ENCODE measurements at places on chromosomes 12 and 14.
A peak's percentile ranks its signal among the peaks of the same experiment; 100 is the strongest.

- DNase-seq: no peak
These were observed 28.8 kb downstream of the CCDC92 start for GRCh38 chr12:123943816-123944215.

DNA sequence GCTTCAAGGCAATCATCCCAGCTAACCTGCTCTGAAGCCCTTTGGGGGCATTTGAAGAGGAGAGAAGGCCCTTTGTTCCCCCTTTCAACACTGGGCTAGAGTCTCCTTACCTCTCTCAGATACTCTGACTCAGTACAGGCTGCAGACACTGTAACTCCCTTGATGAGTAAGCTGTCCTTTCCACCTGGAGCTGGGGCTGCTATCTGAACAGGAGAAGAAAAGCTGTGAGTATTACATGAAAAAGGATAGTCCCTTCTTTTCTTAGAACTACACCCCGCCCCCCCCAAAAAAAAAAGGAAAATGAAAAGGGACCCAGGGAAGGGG is 186.6 kb upstream of the PLEKHG7 start:
- no peak for DNase-seq

DNA sequence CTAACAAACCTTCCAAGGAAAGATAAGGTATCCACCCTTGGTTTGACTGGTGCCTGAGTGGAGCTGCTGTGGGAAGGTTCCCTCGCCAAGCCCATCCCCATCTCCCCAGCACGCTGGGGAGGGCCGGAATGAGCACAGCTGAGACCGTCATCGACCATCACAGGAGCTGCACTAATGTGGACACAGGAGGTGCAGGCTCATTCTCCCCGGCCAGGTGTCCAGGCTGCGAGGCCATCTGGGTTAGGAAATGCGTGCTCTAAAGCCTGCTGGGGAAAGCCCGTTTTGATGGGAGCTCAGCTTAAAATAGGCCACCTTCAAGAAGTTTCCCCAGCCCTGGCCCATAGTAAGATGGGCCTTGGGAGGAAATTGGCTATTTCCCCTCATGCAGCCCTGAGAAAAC is 35.2 kb upstream of the FOXN3 start:
- no peak for DNase-seq

GRCh38 chr12:26573225-26573909 is 259.6 kb downstream of the ITPR2 start:
- DNase-seq: no peak

DNA sequence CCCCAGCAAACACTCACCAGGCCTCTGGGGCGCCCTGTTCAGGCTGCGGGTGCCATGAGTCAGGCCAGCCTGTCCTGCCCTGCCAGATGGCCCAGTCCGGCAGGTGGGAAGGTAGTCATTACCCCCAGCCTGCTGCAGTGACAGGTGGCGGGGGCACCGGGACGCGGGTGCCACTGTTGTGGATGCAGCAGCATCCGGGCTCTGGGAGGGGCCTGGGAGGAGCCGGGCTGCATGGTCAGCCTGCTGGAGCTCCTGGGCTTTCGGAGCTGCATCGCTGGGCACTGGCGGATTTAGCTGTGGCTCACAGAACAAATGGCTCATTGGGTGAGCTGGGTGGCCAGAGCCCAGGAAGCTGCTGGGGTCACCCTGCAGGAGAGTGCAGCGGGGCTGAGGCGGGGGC is 13.5 kb downstream of the CEP170B start:
- DNase-seq: no peak

DNA sequence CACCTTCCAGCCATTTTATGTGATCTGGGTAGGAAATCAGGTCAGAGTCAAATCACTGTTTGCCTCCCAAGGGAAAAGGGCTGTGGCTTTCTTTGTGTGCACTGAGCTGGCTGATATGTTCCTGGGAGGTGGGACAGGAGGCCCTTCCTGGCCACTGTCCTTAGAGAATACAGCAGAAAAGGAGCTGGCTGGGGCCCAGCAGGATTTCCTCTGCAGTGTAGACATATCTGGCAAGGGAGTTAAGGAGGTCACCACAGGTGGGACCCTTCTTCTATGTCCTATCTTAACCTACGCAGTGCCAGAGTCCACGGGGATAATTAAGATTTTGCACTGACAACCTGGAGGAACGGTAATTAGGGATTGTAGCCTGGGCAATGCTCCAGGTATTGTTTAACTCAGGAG is 145.3 kb downstream of the NTF3 start:
- no peak for DNase-seq

- DNase-seq: no peak
These were observed 201.1 kb upstream of the LRIG3 start for GRCh38 chr12:59121451-59121850.

- no peak for DNase-seq
These were observed 36.3 kb upstream of the NTF3 start for GRCh38 chr12:5395443-5396271.

DNA sequence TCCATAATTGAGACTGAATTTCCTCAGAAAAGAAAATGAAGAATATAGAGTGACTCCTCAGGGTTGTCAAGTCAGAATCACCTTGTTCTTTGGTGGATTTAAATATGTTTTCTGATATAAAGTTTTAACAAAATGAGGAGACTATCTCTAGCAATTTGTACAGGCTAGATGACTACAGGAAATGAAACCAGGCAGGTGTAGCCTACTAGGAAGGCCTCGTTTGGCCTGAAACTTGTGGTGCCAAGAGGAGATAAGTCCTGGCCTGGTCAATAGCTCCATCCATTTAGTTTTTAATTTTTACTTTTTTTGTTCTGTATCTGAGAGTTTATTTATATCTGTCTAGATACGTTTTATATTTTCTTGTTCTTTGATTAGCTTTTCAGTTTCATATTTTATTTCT is 41.5 kb downstream of the SNAPC1 start:
- DNase-seq: no peak

DNA sequence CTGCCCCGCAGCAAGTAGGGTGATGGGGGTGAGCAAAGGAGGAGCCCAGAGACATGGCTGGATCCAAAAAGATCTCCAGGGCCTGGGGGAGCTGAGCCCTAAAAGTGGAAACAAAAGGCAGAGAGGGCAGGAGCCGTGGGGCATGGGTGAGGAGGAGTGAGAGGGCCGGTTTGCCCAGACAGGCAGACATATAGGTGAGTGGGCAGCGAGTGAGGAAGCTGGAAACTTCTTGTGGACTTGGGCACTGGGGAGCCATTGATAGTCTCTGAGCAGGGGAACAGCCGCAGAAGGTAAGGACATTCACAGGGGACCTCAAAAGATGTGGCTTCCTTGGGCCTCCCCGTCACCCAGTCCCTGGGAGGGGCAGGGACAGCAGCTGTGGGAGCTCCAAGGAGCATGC is 16.8 kb upstream of the TMEM119 start:
- DNase-seq: no peak

DNA sequence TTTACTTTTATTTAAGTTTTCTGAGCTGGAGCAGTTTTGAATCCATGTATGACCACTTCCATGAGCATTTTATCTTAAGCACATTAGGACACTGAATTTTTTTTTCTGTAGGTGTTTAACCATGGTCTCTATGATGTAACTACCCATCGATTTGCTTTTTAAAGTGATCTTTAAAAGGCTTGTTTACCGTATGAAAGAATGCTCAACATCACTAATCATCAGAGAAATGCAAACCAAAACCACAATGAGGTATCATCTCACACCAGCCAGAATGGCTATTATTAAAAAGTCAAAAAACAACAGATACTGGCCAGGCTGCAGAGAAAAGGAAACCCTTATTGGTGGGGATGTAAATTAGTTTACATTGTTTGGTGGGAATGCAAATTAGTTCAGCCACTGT is 23.0 kb downstream of the GLRX5 start:
- DNase-seq: no peak

DNA sequence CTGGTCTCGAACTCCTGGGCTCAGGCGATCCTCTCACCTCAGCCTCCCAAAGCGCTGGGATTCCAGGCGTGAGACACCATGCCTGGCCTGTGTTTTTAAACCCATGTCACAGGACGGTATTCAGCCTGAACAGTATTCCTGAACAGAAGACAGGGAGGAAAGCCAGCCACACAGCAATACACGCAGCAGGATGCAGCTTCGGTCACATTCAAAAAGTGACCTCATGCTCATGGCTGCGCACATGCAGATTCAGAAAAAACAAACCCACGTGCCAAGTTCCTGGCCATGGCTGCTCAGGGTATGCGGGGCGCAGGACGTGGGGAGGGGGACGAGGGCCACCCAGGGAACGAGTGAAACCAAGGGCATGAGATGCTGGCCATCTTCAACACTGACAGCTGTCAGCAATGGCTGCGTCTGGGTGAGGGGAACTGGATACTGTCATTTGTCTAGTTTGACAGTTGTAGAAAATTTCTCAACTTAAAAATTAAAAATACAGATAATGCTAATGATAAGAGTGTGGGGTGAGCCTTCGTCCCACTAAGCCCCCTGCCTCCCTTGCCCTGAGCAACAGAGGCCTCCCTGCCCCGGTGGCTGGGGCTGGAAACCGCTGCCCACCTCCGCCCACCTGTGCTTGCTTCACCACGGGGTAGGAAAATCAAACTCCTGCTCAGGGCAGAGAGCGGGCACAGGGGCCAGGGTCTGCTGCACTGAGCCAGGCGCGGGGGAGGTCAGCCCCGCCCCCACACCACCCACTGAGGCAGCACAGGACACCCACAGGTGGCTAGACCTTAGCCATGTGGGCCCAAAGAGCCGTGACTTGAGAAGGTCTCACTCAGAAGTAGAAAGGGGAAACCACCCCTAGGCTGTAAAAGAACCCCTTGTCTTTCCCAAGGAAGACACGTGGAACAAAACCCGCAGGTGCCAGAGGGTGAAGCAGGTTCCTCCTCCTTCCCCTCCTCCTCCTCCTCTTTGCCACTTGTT is 84.2 kb downstream of the SCARB1 start:
- no peak for DNase-seq

- no peak for DNase-seq
These were observed 153.0 kb downstream of the PHETA1 start for GRCh38 chr12:111215881-111216280.

GRCh38 chr14:81127785-81128184 is 93.0 kb downstream of the GTF2A1 start:
- DNase-seq: no peak

GRCh38 chr14:95651028-95651427 is 35.2 kb upstream of the TCL1B start:
- no peak for DNase-seq

- DNase-seq: no peak
These were observed 60.4 kb upstream of the SINHCAF start for GRCh38 chr12:31386364-31386777.

GRCh38 chr12:31588976-31589375 is 2.0 kb downstream of the DENND5B start:
- DNase-seq: no peak

DNA sequence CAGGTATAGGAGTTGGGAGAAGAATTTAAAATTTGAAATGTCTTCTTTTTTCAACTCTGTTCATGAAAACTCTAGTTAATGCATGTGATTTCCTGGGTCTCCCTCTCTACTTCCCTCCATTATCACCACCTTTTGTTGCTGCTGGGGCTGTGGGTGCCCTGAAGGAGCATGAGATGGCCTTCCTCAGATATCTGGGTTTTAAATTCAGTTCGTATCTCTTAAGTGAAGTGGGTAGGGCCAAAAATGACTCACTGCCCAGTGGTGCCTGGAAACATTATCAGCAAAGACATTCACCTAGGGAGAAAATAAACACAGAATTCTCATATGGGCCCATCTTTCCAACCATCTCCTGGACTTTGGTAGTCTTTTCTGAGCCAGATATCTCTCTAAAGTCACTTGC is 234.9 kb upstream of the PLEKHG7 start:
- no peak for DNase-seq

- DNase-seq: peak; percentile 20
These were observed 147.4 kb upstream of the EGLN3 start for GRCh38 chr14:34098045-34098984.

DNA sequence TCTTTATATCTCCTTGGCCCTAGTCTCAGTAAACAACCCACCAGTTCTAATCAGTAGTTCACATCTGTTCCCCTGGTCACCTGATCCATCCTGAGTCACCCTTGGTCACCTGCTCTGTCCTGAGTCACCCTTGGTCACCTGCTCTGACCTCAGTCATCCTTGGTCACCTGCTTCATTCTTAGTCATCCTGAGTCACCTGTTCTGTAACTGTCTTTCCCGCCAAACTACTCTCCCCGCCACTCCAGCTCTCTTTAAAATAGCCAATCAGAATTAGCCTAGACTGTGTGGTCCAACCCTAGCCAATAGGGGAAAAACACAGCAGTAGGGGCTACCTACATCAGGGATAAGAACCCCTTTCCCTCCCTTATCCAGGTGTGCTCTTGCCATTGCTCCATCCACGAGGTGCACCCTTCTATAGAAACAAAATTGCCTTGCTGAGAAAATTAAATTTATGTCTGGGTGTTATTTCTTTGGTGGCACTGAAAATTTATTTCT is 245.4 kb upstream of the DIO3 start:
- DNase-seq: no peak

DNA sequence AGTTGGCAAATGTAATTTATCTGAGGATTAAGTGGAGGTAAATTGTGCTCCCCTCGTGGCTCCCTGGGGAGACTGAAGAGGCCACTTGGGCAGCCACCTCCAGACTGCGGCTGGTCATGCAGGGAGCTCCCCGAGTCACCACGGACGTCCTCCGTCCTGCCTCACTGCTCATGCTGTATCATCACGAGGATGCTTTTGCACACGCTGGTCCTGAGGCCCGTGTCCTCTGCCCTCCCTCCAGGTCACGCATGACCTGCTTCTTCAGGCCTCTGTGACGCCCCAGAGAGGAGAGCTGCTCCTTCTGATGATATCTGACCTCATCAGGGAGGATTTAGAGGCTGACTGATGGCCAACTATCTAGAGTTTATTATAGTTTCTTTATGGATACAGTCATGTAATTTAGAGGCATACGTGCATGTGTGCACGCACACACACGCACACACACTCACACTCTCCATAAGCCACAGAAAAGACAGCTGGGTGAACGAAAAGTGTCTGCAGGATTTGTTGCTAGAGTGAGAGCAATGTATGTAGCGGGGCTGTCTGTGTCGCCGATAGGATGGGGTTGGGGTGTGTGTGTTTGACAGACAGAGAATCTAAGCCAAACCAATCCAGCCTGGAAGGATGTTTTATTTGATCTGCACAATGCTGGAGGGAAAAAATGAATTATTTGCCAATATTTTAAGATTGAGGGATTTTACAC is 160.0 kb downstream of the ADGRD1 start:
- DNase-seq: no peak

DNA sequence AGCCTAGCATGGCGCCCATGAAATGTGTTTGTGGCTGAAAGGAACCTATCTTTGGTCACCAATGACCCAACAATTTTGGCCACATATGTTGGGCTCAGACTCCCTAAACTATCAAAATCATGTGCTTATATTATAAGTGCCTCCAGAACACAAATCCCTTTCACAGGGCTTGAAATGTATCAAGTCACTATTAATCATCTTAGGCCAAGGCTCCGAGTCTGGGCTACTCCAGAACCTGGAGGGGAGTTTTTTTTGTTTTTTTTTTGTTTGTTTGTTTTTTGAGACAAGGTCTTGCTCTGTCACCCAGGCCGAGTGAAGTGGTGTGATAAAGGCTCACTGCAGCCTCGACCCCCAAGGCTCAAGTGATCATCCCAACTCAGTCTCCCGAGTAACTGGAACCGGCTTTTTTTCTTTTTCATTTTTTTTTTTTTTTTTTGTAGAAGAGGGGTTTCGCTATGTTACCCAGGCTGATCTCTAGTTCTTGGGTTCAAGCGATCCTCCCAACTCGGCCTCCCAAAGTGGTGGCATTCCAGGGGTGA is 989 bp upstream of the DRAM1 start:
- DNase-seq: no peak
